HCT116 (cell line): ENCODE measurements at places on chromosomes 5 and 9. TPM values are rescaled to one million over a fixed set of nuclear protein-coding genes. Genes with fewer than 3 reads are reported as not detected.

FREM1 gene
- total RNA-seq = 0.12 TPM

PHF24 gene
- 0.47 TPM for total RNA-seq

PAEP gene
- total RNA-seq = not detected

- peak; percentile 40 for DNase-seq
Measured at GRCh38 chr5:75405296-75405695, 68.3 kb downstream of the HMGCR start.

GRCh38 chr5:37668524-37669047 lies 171.3 kb downstream of the GDNF start:
- peak; percentile 86 for DNase-seq

DNA sequence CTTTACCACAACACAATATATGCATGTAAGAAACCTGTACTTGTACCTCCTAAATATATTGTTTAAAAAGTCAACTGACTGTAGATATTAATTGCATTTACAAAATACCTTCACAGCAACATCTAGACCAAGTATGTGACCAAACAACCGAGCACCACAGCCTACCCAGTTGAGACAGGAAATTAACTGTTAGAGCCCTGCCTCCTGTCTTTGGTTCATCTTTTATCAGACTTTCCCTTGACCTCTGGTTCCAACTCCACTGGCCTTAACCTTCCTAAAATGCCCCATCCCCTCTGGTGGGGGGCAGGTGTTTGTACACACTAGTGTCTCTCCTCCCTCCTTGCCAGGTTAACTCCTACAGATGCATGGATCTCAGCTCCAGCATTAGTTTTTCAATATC lies 155.0 kb upstream of the PANK3 start:
- no peak for DNase-seq

DNA sequence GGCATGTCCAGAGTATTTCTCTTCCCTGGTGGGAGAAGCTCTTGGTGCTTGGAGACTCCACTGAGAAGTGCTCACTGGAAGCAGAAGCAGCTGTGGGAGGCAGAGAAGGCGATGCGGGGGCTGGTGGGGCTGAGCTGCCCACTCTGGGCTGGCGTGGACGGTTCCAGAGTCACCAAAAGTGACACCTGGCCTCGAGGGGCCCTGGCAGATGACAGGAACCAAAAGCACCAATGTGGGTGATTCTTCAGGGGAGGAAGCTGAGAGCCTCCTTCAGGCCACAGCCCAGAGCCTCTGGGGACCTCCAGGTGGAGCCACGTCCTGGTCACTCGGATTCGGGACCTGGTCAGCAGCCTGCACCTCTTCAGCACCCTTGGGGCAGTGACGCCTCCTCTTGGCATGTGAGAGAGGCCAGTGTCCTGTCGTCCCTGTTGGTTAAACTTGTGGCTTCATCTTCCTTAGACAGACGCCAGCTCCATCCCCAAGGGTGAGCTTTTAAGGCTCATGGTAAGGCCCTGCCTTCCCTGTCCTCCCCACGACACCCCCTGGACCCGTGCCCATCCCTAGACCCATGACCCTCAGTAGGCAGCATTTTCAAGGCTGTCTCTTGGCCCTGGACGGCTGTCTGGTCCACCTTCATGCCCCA lies 78.7 kb upstream of the IRX4 start:
- DNase-seq = no peak

DNA sequence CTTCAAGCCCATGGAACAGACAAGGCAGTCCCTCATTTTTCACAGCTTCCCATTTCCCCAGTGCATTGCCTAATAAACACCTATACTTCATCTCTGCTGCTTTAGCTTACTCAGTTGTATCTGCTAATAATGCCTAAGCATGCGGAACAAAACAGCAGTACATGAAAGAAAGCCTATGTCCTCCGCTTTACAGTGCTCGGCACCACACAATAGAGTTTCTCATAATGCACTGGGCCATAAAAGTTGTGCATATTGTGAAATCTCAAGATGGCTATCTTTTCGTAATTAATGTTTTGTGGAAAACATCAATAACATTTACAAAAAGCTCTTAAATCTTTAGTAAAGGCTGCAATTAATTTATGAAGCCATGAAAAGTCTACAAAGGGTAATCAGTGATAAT lies 69.3 kb downstream of the DENND1A start:
- DNase-seq = no peak

GRCh38 chr9:15711931-15712330 lies 159.1 kb downstream of the CCDC171 start:
- no peak for DNase-seq

- DNase-seq = no peak
Measured at GRCh38 chr5:130135506-130135905, 231.2 kb downstream of the CHSY3 start.

DNA sequence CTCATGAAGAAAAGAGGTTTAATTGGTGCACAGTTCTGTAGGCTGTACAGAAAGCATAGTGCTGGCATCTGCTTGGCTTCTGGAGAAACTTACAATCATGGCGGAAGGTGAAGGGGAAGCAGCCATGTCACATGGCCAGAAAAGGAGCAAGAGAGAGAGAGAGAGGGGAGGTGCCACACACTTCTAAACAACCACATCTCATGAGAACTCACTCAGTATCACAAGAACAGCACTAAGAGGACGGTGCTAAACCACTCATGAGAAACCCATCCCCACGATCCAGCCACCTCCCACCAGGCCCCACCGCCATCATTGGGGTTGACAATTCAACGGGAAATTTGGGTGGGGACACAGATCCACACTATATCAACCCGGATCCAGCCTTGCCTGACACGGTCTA lies 28.8 kb upstream of the IER5L start:
- no peak for DNase-seq

DNA sequence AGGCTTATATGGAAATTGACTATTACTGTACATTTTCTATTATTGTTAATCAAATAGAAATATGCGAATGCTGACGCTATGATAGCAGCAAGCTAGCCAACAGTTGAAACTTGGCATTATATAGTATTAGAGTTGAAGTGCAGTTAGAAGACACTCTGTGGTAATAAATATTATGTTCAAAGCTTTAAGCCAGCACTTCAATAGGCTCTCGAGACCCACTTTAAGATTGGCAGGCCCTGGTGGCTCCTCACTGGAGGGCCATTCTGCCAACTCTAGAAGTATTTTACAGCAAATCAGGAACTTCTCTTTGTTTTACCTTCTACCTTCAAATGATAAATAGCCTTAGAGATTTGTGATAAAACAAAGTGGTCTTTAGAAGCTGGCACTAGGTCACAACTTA lies 2029.0 kb upstream of the WWC1 start:
- DNase-seq = no peak

DNA sequence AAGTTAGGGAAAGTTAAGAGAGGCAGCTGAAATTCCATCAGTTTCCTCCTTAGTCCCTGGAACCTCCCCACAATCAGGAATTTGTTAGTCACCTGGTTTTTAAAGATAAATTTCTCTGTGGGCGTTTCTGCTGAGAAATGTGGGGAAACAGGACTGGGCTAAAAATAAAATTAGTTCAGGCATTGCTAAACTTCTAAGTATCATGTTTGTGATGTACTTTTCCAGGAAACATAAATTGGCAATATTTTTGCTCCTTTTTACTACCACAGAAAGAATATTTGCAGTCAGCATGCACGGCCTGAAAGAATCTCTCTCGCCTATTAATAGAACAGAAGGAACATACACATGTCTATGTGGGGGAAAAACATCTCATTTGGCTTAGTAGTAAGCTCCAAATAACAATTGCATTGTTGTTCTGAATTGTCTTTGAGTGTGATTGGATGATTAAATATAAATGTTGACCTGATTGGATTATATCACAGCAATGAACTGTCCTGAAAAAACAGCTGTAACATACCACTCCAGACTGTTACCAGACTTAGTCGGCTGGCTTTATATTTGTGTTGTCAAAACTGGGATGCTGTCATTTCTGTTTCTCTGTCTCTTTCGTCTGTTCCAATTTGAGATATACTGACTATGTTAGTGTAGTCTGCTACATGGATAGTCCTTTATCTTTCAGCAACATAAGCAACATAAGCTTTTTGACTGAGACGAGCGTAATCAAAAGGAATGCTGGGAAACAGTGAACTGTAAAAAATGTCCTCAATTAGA lies 12.9 kb downstream of the TJP2 start:
- no peak for DNase-seq

DNA sequence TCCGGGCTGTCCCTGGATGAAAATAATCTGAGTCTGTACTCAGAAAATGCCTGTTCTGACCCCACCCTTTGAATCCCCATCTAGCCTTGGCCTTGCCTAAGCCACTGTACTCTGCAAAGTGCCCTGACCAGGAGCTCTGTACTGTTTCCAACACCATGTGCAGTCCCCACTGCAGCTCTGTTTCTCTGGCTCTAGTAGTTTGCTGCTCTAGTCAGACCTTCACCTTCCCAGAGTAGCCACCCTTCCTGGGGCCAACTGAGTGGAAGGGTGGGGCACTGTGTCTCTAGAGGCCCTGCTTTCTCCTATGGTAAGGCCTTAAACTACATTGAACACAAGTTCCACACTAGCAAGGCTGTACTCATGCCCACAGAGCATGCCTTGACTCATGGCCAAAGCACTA lies 31.9 kb downstream of the P4HA2 start:
- no peak for DNase-seq

GRCh38 chr5:54278979-54279717 lies 31.2 kb downstream of the ARL15 start:
- no peak for DNase-seq

DNA sequence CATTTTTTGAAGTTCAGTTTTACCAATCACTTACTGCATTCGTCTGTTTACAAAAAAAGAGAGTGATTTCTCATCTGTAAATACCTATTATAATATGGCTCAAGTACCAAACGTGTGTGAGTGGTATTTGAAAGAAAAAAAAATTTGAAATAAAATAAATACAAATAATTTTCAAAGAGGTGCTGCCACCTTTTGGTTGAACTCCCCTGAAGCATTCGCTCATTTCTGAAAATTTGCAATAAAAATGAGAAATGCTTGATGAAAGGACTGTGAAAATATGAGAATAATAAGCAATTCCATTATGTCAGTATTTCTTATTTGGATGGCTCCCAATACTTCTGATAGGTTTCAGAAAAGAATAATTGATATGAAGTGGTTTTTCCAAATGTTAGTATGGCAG lies 409.9 kb downstream of the CTNND2 start:
- no peak for DNase-seq
